ENCODE measurements at places on chromosomes 2 and 18.

- peak; percentile 56 for DNase-seq
These were observed 199.9 kb downstream of the BCL2 start for GRCh38 chr18:63119647-63120046.

GRCh38 chr2:100639588-100640390 is 77.0 kb downstream of the PDCL3 start:
- DNase-seq = no peak

DNA sequence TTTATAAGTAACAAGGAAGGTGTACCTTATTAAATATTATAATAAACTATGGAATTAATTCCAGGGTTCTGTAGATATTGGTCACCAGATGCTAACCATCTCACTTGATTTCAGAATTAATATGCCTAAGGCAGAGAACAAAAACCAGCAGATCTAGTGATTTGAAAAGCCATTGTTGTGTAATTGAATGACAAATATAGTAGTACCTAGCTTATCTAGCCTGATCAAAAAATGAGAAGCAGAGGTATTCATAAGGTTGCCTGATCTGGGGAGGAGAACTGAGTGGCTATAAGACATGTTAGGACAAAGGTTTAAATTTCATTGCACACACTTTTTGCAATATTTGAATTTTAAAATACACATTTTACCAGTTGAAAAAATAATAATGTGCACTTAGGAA is 132.0 kb upstream of the UBE2E3 start:
- DNase-seq = peak; percentile 6

- no peak for DNase-seq
These were observed 88.5 kb upstream of the GLS start for GRCh38 chr2:190791976-190792575.

DNA sequence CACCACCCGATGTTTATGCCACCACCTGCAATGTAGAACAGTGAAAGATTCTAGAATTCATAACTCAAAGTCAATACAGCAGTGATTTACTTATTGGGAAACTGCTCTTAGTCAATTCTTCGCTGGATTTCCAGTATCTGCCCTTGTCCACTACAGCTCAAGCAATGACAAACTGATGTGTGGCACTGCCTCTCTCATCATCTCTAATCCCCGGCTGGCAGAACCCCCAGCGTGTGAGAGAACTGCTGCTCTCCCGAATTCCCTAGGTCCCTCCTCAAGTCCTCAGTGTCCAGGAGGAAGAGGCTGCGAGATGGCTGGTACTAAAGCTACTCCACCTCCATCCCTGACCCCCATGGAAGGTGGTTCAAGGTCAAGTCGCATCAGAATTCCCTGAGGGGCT is 1.6 kb downstream of the TXNL4A start:
- peak; percentile 18 for DNase-seq

All from NCI-H146 (cell line).